ENCODE measurements at places on chromosomes 13 and 19. TPM values are rescaled to one million over a fixed set of nuclear protein-coding genes. Genes with fewer than 3 reads are reported as not detected.
A peak's percentile ranks its signal among the peaks of the same experiment; 100 is the strongest.

The ZNF534 gene
- 0.17 TPM for total RNA-seq

DNA sequence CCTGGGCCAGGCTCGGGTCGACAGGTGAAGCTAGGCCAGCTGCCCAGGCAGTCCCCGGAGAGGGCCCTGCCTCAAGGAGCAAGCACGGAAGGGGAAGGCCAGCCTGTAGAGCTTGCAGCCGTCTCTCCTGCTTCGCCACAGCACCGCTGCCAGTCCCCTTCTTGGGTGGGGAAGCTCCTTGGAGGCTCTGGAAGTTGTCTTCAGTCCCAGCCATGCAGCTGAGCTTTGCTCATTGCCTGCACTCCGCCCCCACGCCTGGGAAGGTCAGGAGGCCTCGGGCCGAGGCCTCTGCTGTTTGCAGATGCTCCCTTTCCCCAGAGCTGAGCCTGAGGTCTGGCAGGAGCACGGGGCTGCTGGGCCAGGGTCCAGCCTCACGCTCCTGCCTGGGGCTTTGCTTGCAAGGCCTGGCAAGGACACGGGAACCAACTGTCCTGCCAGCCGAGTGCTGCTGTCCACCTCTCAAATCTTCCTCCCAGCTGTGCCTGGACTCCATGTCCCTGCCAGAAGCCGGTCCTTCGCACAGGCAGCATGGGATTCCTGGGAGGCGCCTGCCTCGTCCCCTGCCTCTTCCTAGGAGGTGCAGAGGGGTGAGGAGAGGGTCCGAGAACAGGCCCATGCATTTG lies 13.3 kb downstream of the PLEKHF1 start:
- peak; percentile 27 for DNase-seq

GRCh38 chr13:104796581-104796980 lies 1730.4 kb upstream of the SLC10A2 start:
- DNase-seq, result peak; percentile 39

DNA sequence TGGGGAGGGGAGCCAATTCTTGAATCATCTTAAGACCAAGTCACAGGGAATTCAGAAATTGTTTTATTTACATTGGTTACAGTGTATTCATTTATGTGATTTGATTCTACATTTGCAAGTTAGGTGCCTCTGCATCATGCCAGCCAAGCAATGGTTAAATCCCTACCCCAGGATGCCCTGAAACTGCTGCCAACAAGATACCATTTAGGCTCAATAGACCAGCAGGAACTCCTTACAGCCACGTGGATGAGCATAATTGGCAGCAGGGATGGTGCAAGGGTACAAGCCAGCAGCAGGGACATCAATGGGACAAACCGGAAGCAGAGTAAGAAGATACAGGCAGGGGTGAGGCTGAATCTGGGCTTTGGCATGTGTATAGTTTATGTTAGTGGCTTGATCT lies 72.4 kb upstream of the NBEA start:
- no peak for DNase-seq

DNA sequence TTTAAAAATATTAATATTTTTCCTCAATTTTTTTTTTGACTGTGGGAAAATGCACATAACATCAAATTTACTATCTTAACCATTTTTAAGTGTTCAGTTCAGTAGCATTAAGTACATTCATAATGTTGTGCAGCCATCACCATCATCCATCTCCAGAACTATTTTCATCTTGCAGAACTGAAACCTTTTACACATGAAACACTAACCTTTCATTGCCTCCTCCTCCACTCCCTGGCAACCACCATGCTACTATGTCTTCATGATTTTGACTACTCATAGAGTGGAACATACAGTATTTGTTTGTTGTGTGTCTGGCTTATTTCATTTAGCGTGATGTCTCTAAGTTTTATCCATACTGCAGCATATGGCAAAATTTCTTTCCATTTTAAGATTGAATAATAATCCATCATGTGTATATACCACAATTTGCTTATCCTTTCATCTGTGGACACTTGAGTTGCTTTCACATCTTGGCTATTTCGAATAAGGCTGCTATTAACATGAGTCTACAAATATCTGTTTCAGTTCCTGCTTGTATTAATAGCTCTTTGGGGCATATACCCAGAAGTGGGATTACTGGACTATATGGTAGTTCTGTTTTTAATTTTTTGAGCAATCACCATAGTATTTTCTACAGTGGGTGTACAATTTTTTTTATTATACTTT lies 376.4 kb downstream of the MTUS2 start:
- DNase-seq, result no peak

DNA sequence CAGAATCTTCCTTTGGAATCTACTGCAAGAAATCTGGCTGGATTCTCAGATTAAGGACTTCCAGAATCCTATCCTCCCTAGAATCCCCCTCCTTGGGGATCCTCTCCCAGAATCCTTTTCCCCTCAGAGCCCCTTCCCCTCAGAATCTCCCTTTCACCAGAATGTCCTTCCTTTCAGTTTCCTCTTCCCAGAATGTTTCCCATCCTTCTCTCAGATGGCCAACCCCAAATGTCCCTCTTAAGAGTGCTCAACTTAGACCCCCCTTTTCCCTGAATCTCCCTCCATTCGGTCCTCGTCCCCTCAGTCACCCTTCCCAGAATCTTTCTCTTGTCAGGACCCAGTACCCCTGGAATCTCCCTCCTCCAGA lies 584 bp upstream of the RPS16 start:
- no peak for DNase-seq

DNA sequence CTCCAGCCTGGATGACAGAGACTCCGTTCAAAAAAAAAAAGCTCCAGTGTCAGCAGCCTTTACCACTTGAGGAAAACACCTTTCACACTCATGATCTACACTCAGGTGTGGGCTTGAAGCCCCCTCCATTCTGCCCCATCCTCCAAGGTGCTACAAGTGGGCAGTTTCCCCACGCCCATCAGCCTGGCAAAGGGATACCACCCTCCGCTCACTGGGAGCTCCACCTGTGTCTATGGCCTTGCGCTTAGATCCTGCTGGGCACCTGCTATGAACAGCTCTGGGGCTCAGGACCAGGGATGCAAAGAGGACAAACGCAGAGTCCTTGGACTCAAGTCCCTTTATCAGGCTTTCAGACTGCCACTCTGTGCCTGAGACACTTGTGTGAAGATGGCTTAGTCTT lies 127.8 kb downstream of the CRYL1 start:
- no peak for DNase-seq

GRCh38 chr19:11736696-11737095 lies 2.0 kb downstream of the ZNF823 start:
- DNase-seq, result peak; percentile 15

The OBI1 gene
- 11.4 TPM for total RNA-seq

The TSEN34 gene
- 61.6 TPM for total RNA-seq

DNA sequence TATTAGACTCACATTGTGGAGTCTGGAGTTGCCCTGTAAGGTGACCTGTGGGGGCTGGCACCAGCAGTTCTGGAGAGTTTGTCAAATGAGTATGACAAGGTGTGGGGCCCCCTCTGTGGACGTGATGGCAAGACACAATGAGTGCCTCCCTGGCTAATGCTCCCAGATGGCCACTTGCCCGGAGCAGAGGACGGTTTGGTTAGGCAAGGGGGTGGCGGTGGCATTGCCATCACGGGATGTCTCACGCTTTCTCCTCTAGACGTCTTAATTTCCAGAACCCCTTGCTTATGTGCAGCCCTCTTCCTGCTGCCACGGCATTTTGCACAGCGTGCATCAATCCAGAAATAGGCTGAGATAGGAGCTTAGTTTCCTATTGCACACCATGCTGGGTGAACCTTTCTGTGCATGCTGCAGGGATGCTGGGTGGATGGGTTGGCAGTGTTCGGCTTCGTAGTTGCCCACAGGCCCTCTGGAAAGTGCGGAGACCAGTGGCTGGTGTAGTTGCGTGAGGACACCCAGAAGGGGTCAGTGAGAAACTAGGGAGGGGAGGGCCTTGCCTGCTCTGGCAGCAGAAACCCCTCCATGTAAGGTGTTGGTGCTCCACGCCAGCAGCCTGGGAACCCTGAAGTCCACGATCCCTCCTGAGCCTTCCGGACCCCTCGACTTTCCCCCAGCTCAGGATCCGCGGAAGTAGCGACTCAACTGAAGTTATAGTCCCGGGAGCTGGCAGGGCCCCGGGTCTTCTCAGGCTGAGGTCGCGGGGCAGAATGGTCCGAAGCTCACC lies 18.1 kb upstream of the LRP3 start:
- peak; percentile 33 for DNase-seq

The ZNF823 gene
- total RNA-seq, result 4.9 TPM

GRCh38 chr19:51777570-51778462 lies 16.8 kb downstream of the FPR2 start:
- DNase-seq, result peak; percentile 81

GRCh38 chr13:38702669-38703068 lies 15.8 kb downstream of the FREM2 start:
- no peak for DNase-seq

- no peak for DNase-seq
Measured at GRCh38 chr13:85626603-85627002, 172.6 kb downstream of the SLITRK6 start.

The C19orf67 gene
- total RNA-seq, result not detected

The GZMM gene
- total RNA-seq, result not detected

DNA sequence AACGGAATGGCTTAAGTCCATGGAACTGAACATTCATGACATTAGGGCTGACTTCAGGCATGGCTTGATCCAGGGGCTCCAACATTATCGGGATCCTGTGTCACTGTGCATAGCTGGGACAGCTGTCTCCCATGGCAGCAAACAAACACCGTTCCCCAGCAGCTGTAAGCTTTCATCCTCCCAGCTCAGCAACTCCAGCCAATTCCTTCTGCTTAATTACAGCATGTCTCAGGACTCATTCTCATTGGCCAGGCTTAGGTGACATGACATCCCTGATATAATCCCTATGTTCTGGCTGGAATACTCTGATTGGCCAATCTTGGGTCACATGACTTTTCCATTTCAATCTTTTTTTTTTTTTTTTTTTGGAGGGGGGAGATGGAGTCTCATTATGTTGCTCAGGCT lies 10.9 kb upstream of the TLE5 start:
- peak; percentile 51 for DNase-seq

The EEF2 gene
- 2,646 TPM for total RNA-seq

The SMAD9 gene
- 4.8 TPM for total RNA-seq

- DNase-seq, result peak; percentile 18
Measured at GRCh38 chr13:35889560-35889959, 241.6 kb downstream of the DCLK1 start.

The MEDAG gene
- 47.0 TPM for total RNA-seq

- DNase-seq, result no peak
Measured at GRCh38 chr19:10677751-10678150, 23.5 kb upstream of the QTRT1 start.

DNA sequence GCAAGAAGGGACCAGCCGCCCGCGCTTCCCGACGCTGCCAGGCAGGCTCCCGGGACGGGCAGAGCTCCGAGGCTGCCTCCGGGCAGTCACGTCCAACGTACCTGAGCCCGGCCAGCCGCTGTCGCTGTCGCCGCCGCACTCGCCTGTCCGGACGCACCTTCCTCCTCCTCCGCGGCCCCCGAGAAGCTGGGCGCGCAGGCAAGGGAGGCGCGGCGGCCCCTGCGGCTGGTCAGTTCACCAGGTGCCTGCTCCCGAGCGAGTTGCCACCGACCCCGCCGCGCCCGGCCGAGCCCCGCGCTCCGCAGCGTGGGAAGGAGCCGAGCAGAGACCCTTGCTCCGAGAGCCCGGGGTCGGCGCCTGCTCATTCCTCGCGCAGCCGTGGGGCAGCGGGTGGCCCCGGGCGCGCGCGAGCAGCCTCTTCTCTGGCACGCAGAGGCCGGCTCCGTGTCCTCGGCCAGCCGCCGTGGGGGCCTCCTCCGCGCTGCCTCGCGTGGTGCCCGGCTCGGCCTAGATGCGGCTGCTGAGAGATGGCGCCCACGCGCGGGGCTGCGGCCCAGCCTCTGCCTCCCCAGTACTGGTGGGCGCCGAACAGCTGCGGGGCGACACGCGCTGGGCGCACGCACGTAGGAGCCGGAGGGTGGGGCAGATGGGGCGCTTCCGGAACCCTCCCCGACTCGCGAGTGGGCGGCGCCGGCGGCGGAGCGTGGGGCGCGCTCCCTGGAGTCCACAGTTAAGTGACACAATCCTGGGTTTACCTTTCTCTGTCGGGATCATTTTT lies 419.4 kb downstream of the UQCRFS1 start:
- no peak for DNase-seq

The NOVA2 gene
- total RNA-seq, result not detected

The LRRC4B gene
- total RNA-seq, result 0.17 TPM

The WTIP gene
- 38.5 TPM for total RNA-seq

Measured in fibroblast of lung (primary cell).